ENCODE measurements at places on chromosomes 13 and 19. TPM values are rescaled to one million over a fixed set of nuclear protein-coding genes. Genes with fewer than 3 reads are reported as not detected.

IQCN gene
- total RNA-seq, result 0.48 TPM

NLRP7 gene
- 1.1 TPM for total RNA-seq

GPR12 gene
- total RNA-seq, result not detected

HNRNPL gene
- 710 TPM for total RNA-seq

SYNE4 gene
- 20.4 TPM for total RNA-seq

CCDC122 gene
- total RNA-seq, result 5.6 TPM

ZNF493 gene
- total RNA-seq, result 26.4 TPM

GZMM gene
- total RNA-seq, result 0.64 TPM

CGB8 gene
- total RNA-seq, result not detected

RPS16 gene
- 2,810 TPM for total RNA-seq

LGALS4 gene
- total RNA-seq, result 0.37 TPM

CGB1 gene
- total RNA-seq, result not detected

SLC1A6 gene
- 5.9 TPM for total RNA-seq

ENOX1 gene
- total RNA-seq, result 0.09 TPM

NLRP9 gene
- not detected for total RNA-seq

LRCH1 gene
- 8.5 TPM for total RNA-seq

ADGRE1 gene
- not detected for total RNA-seq

EDDM13 gene
- total RNA-seq, result not detected

LILRA1 gene
- total RNA-seq, result not detected

KLK3 gene
- not detected for total RNA-seq

CEACAM3 gene
- total RNA-seq, result not detected

ZNF723 gene
- total RNA-seq, result not detected

SSC5D gene
- total RNA-seq, result 3.2 TPM

ABHD17A gene
- 47.5 TPM for total RNA-seq

STOML3 gene
- total RNA-seq, result not detected

ZNF497 gene
- total RNA-seq, result 2.4 TPM

TMEM150B gene
- total RNA-seq, result not detected

NXNL1 gene
- not detected for total RNA-seq

ARHGAP45 gene
- total RNA-seq, result 39.8 TPM

CAPNS1 gene
- total RNA-seq, result 379 TPM

CPAMD8 gene
- total RNA-seq, result 12.6 TPM

C19orf38 gene
- total RNA-seq, result not detected
